Aorta (tissue), 5 donors: ENCODE measurements at places on chromosomes 7 and 10. TPM values are rescaled to one million over a fixed set of nuclear protein-coding genes. Genes with fewer than 3 reads are reported as not detected.

HECW1 gene
- total RNA-seq = not detected

SDK1 gene
- 20.0 TPM for total RNA-seq

CLIP2 gene
- total RNA-seq = 35.7 TPM

STAM gene
- total RNA-seq = 21.8 TPM

MNX1 gene
- not detected for total RNA-seq

GRCh38 chr10:27644307-27644939, 101.2 kb downstream of the MKX start:
- no peak overlapping the region for H3K27ac ChIP-seq
- DNase-seq = no peak
- no peaks in the 10 kb centered on the region for H3K27me3 ChIP-seq
- no peak overlapping the region for H3K4me3 ChIP-seq

DNA sequence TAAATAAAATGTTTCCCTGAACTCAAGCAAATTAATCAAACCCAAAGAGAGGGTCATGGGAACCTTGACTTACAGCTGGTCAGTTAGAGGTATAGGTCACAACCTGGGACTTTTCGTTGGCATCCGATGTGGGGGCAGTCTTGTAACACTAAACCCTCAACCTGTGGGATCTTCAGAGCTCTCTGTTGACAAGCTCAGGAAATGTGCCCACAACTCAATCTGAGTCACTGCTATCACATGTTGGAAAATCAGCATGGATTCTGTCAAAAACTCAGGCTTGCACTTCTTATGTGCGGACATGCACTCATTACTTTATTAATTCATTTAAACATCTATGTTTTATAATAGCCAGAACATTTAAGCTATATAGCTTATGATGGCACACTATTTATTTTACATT, 424.6 kb upstream of the SORCS1 start:
- no peaks in the 10 kb centered on the region for H3K27me3 ChIP-seq
- DNase-seq = no peak
- H3K36me3 ChIP-seq = no peaks in the 10 kb centered on the region
- no peaks in the 10 kb centered on the region for H3K4me1 ChIP-seq
- H3K27ac ChIP-seq = no peak overlapping the region

- H3K27ac ChIP-seq = no peak overlapping the region
- no peak overlapping the region for H3K4me3 ChIP-seq
These were observed 141.0 kb downstream of the FZD1 start for GRCh38 chr7:91405092-91405788.

DNA sequence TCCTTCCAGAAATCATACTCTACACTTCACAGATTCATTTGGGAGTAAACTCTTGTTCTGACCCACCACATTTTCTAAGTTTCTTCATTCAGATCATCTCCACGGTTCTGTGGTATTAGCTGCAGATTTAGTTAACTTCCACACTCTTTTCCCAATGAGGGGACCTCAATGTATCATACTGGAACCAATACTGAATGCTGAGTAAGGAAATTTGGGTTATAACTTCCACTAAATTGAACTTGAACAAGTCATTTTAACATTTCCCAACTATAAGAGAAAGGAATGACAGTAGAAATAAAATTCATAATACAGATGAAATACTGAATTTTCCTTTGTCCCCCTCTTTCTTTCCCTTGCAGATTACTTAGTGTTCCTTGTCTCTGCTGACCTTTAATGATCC, 131.4 kb downstream of the VPS41 start:
- no peaks in the 10 kb centered on the region for H3K4me1 ChIP-seq
- H3K27ac ChIP-seq = no peak overlapping the region
- H3K4me3 ChIP-seq = no peak overlapping the region

DNA sequence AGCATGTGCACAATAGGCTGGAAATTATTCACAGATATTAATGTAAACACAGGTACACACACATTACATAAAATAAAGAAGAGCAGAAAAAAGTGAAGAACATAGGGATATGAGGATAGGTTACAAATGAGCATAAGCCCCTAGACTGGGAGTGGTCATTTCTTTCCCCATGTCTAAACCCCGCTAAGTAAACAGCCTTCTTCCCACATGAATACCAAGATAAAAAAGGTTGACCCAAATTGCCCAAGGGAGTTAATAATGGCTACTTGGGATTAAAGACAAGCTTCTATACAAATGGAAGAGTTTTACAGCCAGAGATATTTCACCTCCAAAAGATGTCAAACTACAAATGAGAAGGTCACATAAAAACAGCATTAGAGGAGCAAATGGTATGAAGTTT, 527.1 kb upstream of the CELF2 start:
- H3K4me3 ChIP-seq = no peak overlapping the region
- no peaks in the 10 kb centered on the region for H3K27me3 ChIP-seq
- H3K4me1 ChIP-seq = no peaks in the 10 kb centered on the region
- H3K36me3 ChIP-seq = no peaks in the 10 kb centered on the region

DNA sequence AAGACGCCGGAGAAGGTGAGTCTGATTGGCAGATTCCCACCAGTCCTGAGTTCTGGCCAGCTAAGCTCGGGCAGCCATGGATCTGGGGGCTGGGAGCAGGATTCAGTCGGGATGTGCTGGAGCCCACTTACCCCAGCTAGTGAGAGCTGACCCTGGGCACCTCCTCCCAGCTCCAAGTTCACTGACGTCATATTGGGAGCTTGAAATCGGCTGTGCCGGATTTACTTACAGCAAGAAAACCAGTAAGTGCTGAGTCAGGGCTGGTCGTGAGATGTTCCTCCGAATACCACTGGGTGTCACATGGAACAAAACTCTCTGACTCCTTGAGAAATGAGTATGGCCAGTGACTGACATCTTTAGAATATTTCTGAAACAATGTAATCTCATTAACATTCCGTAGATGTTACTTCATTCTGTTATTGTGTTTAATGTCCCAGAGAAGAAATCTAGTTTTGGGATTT, 621.2 kb downstream of the SDK1 start:
- no peaks in the 10 kb centered on the region for H3K27me3 ChIP-seq
- DNase-seq = no peak
- no peak overlapping the region for H3K4me3 ChIP-seq
- no peak overlapping the region for H3K27ac ChIP-seq

- H3K27me3 ChIP-seq = no peaks in the 10 kb centered on the region
- H3K36me3 ChIP-seq = no peaks in the 10 kb centered on the region
- no peak overlapping the region for H3K27ac ChIP-seq
- DNase-seq = no peak
- H3K4me3 ChIP-seq = no peak overlapping the region
- peaks cover 2% of the 10 kb centered on the region for H3K4me1 ChIP-seq
These were observed 18.7 kb upstream of the ACHE start for GRCh38 chr7:100914208-100914878.
